ENCODE measurements at places on chromosomes 2 and 18.

- DNase-seq: peak; percentile 76
Observed at GRCh38 chr2:188978291-188979081, 4.3 kb downstream of the COL3A1 start.

DNA sequence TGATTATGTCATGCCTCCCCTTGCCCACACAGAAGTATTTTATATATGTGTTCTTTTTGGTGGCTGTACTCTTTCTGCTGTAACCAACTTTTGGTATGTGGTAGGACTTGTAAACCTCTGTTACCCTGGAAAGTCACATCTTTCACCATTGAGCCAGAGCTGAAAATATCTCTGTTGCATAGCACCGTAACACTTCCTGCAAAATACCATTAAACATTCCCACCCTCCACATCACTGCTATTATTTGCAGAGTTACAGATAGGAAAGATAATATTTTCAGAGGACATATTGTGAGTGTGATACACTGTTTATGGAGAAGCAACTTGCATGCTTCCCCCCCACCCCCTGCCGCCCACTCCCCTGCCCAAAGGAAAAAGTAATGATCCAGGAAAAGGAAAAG lies 44.8 kb downstream of the CAB39 start:
- DNase-seq: peak; percentile 77

DNA sequence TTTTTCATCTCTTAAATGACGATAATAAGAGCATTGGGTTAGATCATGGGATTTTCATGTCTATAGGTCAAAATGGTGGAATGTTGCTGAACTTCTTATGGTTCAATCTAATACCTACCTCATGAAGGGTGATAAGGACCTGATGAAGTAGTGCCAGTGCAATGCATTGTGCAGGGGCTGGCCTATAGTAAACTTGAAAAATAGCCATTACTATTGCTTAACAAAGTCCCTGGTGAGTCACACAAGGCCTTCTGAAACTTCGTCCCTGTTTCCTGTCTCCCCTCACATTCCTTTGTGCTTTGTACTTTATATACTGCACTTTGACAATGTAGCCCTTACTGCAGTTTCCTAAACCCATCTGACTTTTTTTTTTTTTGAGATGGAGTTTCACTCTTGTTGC lies 515.9 kb downstream of the SLC4A3 start:
- DNase-seq: peak; percentile 80

DNA sequence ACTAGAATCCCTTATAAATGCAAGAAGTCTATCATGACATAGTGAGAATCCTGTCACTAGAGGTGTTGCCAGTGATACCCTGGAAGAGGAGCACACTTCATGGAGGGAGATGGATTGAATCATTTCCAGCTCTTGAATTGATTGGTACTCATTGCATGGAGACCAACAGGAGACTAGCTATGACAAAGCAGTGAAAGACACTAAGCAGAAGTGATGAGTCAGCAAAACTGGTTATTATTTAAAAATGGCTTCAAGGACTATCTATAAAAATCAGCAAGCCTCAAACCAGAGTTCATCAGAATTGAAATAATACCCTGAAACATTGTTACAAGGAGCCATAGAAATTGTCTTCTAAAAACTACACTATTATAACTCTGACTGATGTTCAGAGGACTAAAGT lies 200.3 kb downstream of the PDE11A start:
- no peak for DNase-seq

- DNase-seq: no peak
Observed at GRCh38 chr2:85776672-85777071, 22.9 kb downstream of the ATOH8 start.

- no peak for DNase-seq
Observed at GRCh38 chr2:114201781-114202180, 240.7 kb upstream of the DPP10 start.

- no peak for DNase-seq
Observed at GRCh38 chr18:34704823-34705222, 5.3 kb upstream of the DTNA start.

DNA sequence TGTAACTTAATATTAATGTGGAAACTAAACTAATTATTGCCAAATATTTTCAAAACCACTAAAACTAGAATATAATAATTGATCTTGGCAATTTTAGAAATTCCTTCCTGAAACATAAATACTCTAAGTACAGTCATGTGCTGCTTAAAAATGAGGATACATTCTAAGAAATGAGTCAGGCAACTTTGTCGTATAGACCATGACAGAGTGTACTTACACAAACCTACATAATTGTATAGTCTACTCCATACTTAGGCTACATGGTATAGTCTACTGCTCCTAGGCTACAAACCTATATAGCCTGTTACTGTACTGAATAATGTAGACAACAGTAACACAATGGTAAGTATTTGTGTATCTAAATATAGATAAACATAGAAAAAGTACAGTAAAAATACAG lies 27.6 kb downstream of the FEZ2 start:
- DNase-seq: peak; percentile 52

GRCh38 chr2:64177315-64177714 lies 33.1 kb upstream of the PELI1 start:
- no peak for DNase-seq

GRCh38 chr18:34676816-34677574 lies 33.1 kb upstream of the DTNA start:
- no peak for DNase-seq

DNA sequence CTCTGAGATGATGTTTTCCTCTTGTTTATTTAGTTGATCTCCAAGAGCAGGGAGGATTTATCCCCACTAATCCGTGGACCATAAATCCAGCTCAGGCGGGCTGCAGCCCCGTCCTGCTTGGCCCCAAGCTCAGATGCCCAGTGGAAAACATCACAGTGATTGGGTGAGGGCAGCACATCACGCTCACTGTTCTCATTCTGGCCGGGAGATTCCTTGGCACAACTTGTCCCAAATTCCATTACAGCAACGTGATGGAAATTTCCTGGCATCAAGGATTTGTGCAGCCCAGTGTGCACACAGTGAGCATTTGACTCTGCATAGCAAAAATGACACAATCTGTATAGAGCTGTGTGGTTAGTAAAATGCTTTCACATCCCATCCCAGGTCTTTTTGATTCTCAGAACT lies 96.8 kb downstream of the VAPA start:
- peak; percentile 92 for DNase-seq

DNA sequence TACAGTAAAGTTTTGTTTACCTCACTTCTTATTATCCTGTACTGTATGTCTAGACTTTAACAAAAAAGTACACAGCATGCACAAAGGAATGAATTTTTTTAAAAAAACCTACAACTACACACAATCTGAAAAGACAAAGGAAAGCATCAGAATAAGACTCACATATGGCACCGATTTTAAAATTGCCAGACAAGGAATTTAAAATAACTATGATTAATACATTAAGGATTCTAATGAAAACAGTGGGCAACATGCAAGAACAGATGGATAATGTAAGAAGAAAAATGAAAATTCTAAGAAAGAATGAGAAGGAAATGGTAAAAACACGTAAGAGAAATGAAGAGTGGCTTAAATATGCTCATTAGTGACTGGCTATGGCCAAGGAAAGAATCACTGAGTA lies 638.2 kb downstream of the FBXO15 start:
- DNase-seq: peak; percentile 18

GRCh38 chr2:224650815-224651439 lies 65.2 kb downstream of the CCDC195 start:
- DNase-seq: peak; percentile 47

DNA sequence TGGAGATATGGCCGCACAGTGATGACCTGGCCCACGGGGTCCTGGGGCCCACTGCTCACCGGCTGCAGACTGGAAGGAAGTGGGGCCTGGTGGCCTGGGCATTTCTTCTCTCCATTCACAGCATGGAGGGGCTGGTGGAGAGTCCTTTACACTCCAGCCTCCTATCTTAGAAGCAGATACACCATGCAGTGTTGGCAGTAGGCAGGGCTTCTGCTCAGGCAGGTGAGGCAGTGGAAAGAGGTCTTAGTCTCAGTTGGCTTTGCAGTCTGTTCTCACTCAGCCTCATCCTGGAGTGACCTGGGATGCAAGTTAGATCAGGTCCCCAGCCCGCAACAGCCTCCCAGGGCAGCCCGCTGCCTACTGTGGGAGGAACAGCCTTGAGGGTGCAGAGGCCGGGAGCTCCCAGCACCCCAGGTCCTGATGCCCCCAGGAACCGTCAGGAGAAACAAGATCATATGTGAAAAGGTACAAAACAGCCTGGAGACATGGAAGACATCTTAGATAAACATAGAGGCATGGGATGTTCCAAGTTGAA lies 45.8 kb upstream of the OTOS start:
- no peak for DNase-seq

GRCh38 chr18:79356435-79356834 lies 39.3 kb upstream of the NFATC1 start:
- DNase-seq: no peak

- DNase-seq: no peak
Observed at GRCh38 chr2:107340955-107341354, 455.0 kb upstream of the ST6GAL2 start.

DNA sequence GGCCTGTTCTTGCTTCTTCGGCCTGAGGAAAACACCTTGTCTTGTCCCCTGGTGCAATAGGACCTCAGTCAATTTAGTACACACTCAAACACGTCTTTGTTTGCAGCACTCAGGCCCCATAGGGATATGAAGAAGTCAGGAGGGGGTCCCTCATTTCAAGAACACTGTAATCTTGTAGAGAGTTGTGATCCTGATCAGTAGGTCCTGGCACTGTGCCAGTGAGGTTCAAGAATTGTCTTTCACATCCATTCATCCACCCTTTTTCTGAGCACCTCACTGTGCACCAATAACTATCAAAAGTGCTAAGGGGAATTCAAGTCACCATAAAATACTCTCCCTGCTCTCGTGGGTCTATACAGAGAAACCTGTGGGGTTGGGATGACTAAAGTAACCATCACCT lies 131.4 kb upstream of the LHCGR start:
- no peak for DNase-seq

GRCh38 chr2:200810252-200810997 lies 1.3 kb upstream of the BZW1 start:
- DNase-seq: peak; percentile 66

- no peak for DNase-seq
Observed at GRCh38 chr18:47397671-47398319, 146.3 kb upstream of the SKOR2 start.

GRCh38 chr2:169345486-169346437 lies 16.6 kb downstream of the LRP2 start:
- no peak for DNase-seq

DNA sequence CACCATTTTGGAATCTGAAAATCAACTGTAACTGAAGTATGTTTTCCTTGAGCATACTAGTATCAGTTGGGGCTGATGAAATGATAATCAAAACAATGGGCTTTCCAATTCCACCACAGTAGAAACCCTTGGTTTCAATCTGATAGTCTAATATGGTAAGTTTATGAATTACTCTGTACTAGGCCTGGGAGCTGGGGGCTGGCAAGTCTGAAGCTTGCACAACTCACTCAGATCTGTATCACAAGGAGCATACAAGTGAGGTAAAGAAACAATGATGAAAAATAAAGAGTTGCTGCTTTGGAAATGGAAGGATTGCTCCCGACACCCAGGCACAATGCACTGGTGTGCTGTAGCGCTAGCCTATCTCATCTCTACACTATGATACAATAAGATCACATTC lies 19.4 kb downstream of the ZEB2 start:
- no peak for DNase-seq

GRCh38 chr2:137467246-137467862 lies 496.9 kb upstream of the HNMT start:
- peak; percentile 39 for DNase-seq

DNA sequence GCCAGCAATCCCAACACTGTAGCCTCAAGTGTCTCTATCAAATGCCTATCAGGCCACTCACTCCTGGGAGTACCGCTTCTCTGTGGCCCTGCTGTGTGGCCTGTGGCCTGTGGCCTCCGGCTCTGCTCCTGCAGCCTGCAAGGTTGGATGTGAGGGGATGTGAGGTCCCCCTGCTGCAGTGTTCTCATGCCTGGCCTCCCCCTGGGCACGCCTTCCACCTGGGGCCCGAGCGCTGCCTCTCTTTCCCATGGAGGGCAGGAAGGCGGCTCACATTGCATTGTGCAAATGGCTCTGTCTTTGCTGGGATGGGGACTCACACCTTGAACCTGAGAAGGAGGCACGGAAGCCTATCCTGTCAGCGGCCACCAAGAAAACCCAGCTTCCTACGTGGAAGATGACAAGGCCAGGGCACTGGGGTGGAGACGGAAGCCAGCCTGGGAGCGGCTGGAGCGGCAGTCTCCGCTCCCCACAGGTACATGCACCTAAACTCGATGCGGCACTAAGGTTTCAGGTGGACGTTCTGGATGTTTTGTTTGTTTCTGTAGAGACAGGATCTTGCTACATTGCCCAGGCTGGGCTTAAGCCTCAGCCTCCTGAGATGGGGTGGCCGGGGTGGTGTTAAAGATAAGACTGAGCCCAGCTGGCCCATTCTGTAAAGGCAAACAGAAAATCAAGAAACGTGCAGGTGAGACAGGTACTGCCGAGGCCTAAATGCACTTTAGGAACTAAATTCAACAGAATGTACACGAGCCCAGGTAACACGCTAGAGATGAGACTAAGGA lies 140.1 kb downstream of the HDAC4 start:
- DNase-seq: no peak

- DNase-seq: no peak
Observed at GRCh38 chr2:135163306-135163705, 111.2 kb downstream of the RAB3GAP1 start.

- DNase-seq: no peak
Observed at GRCh38 chr18:51107082-51107481, 77.1 kb downstream of the SMAD4 start.

GRCh38 chr2:172311921-172312345 lies 115.5 kb upstream of the ITGA6 start:
- no peak for DNase-seq

DNA sequence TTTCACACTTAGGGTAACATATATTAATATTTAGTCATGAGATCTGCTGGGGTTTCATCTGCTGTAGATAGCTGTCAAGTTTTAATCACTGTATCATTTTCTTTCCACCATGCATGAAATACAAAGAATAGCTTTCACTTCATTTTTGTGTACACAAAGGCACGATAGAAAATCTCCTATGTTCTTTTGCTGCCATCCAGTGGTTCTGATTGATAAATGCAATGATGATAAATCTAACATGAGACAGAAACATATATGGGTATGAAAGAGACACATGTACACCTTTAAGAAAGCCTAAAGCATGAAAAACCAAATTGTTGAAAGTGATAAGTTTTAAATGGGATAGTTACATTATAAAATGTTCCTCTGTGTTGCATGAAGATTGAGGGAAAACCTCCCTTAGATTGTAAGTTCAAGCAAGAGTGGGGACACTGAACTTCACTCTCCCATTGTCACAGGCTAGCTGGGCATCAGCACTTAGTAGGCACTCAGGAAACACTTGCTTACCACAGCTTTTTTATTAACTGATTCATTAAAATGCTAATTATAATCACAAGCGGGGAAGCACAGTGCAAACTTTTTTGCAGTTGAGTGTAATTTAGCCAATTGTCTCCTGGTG lies 31.2 kb downstream of the C1D start:
- peak; percentile 68 for DNase-seq

All from HFFc6 (cell line).